Hematopoietic multipotent progenitor cell treated with erythropoietin and hydrocortisone succinate and interleukin-3 and kit ligand, for 8 days (in vitro differentiated cells): ENCODE measurements at places on chromosomes 2 and 18.

DNA sequence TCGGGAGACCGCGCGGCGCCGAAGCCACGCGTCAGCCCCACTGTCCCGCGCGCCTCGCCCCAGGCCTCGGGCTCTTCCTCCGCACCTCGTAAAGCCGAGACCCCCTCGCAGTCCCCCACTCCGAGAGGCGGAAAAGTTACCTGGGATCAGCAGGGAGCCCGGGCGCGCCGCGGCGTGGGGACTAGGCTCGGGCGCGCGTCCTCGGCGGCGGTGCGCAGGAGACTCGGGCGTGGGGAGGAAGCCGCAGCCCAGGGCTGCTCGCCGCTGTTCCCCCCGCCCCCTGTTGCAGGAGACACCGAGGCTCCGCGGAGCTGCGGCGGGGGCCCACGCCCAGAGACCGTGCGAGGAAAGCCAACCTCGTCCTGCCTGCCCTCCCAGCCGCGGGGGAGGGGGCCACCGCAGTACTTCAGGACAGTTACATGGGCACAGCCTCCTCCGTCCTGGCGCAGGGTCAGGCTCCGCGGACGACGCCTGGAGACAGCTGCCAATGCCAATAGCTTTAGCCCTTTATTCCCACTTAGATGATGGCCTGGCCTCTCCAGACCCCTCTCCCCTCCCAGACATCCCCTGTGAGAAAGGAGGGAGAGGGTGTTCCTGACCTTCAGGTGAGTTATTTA is at the start of gene EPB41L3:
Gene EPB41L3 (minus strand): TSS at position 225 of the 617 bp plus-strand sequence. CDS start 54,814 bp downstream, outside the sequence.
- DNase-seq, result no peak

DNA sequence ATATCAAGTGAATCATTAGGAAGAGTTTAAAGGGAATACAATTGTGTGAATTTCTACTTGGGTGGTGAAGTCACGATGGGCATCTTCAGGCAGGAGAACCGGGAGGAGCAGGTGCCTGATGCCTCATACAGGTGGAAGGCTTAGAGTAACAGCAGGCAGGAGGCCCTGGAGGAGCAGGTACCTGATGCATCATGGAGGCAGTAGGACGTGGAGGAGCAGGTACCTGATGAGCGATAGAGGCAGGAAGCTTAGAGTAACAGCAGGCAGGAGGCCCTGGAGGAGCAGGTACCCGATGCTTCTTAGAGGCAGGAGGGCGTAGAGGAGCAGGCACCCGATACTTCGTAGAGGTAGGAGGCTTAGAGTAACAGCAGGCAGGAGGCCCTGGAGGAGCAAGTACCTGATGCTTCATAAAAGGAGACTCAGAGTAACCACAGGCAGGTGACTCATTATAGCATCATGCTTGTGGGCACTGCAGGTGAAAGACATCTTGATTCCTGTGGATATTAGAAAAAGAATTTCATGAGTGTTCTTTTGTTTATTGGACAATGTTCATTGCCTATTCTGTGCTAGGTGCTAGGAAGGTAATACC is 133.9 kb downstream of the ATP9B start:
- no peak for DNase-seq

- DNase-seq, result no peak
These were observed 7.4 kb downstream of the SOCS6 start for GRCh38 chr18:70296289-70296688.

GRCh38 chr2:145411493-145411892 is 891.6 kb upstream of the ZEB2 start:
- DNase-seq, result peak; percentile 24

GRCh38 chr18:11946756-11947155 is 34.6 kb upstream of the IMPA2 start:
- peak; percentile 80 for DNase-seq
